ENCODE measurements at places on chromosomes 12 and 14.

- no peak for DNase-seq
Observed at GRCh38 chr14:76958980-76959710, 69.4 kb downstream of the IRF2BPL start.

DNA sequence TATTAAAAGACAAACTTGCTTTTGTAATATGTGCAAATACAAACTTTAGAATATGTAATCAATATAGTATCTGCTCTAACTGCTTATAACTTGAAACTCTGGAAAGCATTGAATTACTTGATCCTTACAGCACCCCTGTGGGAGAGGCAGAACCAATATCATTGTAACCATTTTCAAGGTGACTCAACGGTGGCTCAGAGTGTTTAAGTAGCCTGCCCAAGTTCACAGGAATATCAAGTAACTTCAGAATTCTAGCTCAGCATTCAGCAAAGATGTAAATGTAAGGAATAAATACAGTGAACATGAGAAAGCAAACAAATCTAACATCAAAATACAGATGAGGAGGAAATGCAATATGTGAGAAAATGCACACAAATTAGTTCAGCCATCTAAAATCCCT lies 264.6 kb downstream of the NELL2 start:
- DNase-seq, result no peak

DNA sequence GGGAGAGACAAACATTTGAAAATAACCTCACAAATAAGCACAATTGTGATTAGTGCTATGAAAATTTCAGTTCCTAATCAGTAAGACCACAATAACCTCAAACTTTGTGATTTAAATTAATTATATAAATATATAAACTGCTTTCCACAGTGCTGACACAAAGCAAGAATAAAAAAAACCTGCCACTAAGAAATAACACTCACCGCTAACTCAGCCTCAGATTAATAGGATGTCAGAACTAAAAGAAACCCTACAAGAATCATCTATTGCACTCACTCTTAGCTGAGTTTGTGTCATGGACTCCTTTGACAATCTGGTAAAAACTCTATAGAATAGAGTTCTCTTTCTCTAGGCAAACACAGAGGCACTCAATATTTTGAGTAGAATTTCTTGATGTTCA lies 68.4 kb downstream of the SLC41A2 start:
- DNase-seq, result no peak

DNA sequence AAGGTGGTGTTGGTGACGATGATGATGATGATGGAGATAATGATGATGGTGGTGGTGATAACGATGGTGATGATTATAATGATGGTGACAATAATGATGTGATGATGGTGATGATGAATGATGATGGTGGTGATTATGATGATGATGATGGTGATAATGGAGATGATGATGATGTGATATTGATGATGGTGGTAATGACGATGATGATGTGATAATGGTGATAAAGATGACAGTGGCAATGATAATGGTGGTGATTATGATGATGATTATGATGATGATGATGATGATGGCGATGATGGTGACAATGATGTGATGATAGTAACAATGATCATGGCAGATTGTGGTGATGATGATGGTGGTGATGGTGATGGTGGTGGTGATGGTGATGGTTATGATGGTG lies 518.0 kb downstream of the GLT1D1 start:
- no peak for DNase-seq

- no peak for DNase-seq
Observed at GRCh38 chr14:34931206-34931605, 51.6 kb upstream of the SRP54 start.

DNA sequence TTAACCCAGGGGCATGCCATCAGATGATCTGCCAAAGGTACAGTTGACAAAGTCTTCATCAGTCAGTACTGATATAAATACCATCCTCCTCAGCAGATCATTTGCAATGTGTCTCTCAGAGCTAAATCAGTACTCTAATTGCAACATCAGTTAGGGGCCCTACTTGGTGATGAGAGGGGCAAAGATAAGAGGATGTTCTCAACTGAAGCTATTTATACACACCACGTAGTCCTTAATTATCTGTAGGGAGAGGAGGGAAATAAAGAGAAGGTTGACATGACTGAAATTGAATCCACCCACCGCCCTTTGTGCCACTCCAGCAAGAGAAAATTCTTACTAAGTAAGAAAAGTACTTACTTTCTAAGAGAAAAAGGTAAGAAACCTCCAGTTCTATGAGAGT lies 157.8 kb upstream of the NUDT4 start:
- no peak for DNase-seq

- DNase-seq, result no peak
Observed at GRCh38 chr14:64221391-64222003, 72.7 kb downstream of the ESR2 start.

DNA sequence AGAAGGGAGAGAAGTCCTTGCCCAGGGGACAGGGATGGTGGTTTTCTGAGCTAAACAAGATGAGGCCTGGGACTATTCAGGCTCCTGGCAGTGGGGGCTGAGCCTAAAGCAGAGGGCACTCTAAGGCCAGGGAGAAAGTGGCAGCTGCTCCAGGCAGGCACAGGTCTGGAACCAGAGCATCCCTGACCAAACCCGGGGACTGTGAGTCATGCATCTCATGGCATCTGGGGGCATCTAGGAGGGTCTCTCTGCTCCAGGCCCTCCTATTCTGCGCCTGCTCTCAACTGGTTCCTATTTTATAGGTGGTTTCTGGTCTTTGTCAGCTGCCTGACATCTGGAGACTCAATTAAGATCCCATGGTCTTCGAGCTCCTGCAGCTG lies 11.6 kb downstream of the KRT7 start:
- no peak for DNase-seq

DNA sequence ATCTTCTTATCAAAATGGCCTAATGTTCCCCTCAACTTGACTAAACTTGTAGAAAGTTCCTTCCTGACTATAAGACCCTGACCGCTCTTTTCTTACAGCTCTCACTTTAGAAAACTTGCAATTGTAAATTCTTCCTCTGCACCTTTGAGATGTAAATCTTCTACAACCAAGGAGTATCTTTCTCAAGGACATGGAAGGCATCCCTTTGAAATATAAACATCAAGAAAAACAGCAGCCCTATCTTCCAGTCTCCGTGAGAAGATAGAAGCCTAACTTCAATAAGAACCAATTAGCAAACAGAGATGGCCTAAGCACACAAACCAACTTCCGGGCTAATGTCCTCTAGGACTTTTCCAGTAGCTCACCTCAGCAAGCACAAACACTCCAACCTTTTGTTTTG lies 210.3 kb downstream of the CPNE8 start:
- no peak for DNase-seq

DNA sequence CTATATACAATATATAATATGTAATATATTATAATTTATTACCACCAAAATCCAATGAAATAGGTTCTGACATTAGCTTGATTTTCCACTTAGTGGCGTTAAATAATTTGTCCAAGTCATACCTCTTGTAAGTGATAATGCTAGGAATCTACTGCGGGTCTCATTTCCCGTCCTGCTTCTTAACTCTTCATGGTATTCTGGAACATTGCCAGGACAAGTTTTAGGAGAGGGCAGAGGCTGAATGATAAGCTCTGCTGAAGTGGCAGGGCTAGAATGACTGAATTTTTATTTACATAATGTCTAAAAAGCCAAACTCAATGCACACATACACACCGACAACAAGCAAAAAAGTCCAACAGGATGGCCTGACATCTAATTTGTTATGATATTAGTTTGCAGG lies 70.4 kb upstream of the PTPRQ start:
- DNase-seq, result no peak

DNA sequence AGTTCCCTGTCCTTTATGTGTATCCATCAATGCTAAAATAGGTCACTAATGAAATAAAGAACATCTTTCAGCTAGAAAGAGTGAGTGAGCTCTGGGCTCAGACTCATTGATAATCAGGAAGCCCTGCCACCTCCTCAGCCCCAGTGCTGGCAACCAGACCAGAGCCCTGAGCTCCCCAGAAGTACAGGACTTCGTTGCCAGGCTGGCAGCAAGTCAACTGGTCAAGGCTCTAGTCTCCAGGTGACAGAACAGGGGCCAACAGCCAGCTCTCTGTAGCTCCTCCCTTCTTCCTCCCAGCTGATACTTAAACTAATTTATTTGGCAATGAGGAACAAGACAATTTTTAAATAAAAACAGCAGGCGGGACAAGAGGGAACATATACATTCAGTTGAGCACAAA lies 145.3 kb downstream of the EGLN3 start:
- no peak for DNase-seq

GRCh38 chr14:64937821-64938193 lies 4.7 kb downstream of the GPX2 start:
- DNase-seq, result no peak

DNA sequence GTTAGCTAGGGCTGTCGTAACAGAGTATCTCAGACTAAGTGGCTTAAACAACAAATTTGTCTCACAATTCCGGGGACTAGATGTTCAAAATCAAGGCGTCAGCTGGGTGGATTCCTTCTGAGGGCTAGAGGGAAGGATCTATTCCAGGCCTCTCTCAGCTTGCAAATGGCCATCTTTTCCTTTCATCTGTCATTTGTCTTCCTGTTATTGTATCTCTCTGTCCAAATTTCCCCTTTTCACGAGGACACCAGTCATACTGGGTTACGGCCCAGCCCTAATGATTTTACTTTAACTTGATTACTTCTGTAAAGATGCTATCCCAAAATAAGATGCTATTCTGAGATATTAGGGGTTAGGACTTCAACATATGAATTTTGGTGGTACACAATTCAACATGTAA lies 119.0 kb upstream of the CPSF6 start:
- DNase-seq, result no peak

DNA sequence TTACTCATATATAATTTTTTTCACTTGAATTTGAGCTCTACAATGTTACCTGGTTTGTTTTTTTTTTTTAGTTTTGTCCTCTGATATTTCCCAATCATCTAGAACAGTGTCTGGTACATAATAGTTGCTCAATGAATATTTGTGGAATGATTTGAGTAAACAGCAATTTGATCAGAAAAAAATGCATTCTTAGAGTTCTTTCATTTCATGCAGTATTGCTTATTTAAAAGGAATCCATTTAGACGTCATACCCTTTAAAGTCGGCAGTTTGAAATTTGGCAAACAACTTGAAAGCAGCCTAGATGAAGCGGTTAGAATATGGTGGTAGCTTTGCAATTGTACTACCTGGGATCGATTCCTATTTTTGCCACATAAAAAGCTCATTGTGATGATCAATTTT lies 140.0 kb downstream of the PDE3A start:
- no peak for DNase-seq

DNA sequence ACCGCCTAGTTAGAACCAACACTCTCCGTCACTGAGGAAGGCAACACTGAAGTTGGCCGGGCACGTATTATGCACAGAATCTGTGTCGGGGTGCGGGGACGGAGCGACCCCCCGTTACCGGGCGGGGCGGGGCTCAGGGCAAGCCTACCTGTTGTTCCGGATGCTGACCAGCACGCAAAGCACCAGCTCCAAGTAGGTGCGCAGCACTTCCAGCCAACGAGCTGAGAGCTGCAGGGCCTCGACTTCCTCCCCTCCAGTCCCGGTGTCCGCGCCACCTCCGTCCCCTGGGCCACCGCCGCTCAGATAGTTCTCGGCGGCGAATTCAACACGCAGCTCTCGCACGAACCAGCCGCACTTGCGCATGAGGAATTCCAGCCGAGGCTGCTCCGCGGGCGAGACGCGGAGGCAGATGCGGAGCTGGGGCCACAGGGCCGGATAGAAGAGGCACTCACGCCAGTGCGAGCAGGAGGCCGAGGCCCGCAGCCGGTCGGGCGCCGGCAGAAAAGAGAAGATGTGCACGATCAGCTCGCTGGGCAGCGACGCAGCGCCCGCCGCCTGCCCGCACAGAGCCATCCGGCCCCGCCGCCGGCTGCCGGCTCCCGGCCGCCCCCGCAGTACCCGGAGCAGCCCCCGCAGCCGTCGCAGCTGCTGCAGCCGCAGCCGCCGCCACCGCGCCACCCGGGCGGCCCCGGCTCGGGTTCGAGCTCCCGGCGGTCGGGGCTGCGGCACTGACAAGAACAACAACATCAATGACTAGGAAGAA lies 636 bp downstream of the FBXO33 start:
- DNase-seq, result peak; percentile 55

GRCh38 chr12:118427819-118428218 lies 51.5 kb downstream of the SUDS3 start:
- no peak for DNase-seq

- no peak for DNase-seq
Observed at GRCh38 chr14:95486875-95487668, 29.4 kb downstream of the SYNE3 start.

DNA sequence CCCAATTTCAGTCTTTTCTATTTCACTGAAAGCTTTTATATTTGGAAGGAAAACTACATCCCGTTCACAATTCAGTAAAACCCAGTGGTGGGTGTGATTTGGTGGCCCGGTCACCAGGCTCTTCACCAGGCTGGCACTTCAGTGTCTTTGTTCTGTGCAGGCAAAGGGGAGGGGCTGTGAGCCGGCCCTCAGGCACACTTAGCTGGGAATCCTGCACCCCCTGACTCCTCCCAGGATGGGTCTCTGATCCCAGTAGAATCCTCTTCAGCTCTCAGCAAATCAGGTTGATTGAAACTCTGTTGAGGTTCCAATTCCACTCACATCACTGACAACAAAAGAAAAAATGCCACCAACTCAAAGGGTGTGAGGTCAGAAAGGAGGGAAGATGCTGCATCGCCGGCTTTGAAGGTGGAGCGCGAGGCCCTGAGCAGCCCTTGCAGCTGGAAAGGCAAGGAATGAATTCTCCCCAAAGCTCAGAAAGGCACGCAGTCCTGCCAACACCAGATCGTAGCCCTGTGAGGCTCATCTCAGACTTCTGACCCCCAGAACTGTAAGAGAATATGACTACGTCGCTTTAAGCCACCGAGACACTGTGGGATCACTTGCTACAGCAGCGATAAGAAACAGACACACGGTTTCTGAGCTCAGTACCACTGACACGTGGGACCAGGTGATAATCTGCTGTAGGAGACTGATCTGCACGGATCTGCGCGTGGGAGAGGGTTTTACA lies 166.6 kb downstream of the PIWIL1 start:
- no peak for DNase-seq

DNA sequence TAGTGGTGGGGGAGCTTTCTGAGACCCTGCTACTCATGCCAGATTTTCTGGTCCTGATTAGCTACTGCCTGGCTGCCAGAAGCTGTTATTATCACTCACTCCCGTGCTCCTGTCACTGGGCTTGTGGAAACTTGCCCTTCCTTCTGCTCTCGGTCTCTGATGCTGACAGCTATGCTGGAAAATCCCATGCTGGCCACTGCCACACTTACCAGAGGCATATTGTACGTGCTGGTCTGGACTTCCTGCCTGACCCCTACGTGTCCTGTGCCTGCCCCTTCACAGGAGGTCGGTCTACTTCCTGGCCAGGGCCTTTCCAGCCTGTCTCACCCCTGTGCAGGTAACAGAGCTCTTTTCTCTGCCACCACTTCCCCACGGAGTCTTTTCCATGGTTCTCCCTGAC lies 149.4 kb upstream of the PLEKHG7 start:
- DNase-seq, result no peak

DNA sequence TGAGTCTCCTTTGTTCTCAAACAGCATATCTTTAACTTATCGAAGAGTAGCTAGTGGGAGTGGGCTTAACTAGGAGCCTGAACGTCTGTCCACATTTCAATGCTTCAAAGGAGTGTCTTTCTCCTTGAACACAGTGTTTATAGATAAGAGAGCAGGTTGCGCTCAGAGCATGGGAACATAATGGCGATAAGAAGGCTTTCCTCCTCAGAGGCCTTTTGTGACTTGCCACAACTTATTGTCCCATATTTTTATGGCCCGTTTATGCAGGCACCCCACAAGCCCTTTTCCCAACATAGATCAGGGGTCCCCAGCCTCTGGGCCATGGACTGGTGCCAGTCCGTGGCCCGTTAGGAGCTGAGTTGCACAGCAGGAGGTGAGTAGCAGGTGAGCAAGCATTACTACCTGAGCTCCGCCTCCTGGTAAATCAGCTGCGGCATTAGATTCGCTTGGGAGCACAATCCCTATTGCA lies 2.6 kb upstream of the DDX47 start:
- no peak for DNase-seq
